Mesenteric fat pad (tissue), 1 donor: ENCODE measurements at places on chromosomes 12 and 14.

DNA sequence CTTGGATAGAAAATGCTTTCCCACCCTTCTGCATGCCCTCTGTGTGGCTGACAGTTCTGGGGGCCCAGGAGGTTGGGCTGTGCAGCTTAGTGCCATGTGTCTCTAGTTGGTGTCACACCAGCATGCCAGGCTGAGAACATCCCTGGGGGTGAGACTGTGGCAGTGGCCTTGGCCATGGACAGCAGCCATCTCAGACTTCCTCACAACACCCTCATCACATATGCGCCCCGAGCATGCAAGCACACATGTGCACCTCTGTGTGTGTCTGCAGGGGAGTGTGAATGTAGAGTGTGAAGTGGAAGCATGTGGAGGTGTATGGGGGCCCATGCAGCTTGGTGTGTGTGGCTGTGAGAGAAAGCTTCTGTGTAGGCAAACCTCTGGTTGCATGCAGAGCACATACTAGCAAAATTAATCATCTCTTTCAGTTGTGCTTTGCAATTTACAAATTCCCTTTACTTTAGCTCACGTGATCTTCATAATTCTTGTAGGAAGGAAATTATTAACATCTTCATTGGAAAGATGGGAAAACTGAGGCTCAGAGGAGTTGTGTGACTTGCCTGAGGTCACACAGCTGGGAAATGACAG is 8.4 kb downstream of the ASIC1 start:
- DNase-seq, result no peak

- DNase-seq, result no peak
Observed at GRCh38 chr12:59193476-59194050, 273.3 kb upstream of the LRIG3 start.

GRCh38 chr12:65367396-65367795 is 88.9 kb downstream of the MSRB3 start:
- DNase-seq, result no peak

- DNase-seq, result peak; percentile 49
Observed at GRCh38 chr14:100736269-100737180, 9.8 kb downstream of the DLK1 start.

GRCh38 chr12:19217446-19217845 is 87.9 kb downstream of the PLEKHA5 start:
- no peak for DNase-seq

- DNase-seq, result no peak
Observed at GRCh38 chr12:21642707-21643389, 14.8 kb downstream of the LDHB start.

GRCh38 chr12:8453021-8453513 is 2.7 kb upstream of the CLEC6A start:
- DNase-seq, result no peak

DNA sequence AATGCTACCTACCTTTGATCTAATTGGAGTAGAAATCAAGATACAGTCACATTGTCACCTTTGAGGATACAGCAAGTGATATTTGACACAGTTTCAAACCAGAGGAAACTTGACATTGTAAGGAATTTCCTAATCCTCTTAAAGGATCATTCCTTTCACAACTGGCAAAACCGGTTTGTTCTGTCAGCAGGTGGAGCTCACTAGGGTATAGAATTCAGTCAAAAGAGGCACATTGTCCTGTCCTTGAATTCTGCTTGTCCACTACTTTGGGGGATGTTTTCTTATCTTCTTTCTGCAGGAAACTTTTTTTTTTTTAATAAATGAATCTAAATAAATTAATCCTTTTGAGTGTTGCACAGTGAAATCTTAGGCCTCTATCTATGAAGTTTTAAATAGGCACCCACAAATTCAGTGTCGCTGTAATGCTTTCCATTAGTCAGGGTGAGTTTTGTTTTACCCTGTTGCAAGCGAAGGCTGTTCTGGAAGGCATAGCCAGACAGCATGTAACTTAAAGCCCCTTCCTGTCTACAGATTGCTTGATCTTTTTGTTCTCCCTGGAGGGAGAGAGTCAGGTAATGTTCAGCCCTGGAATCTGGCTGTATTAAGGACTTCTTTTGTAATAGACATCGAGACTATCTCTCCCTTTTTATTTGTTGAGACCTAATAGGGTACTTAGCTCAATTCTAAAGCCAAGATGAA is 285.0 kb upstream of the RGS6 start:
- DNase-seq, result no peak

- DNase-seq, result no peak
Observed at GRCh38 chr12:105231396-105231795, 4.6 kb downstream of the APPL2 start.

DNA sequence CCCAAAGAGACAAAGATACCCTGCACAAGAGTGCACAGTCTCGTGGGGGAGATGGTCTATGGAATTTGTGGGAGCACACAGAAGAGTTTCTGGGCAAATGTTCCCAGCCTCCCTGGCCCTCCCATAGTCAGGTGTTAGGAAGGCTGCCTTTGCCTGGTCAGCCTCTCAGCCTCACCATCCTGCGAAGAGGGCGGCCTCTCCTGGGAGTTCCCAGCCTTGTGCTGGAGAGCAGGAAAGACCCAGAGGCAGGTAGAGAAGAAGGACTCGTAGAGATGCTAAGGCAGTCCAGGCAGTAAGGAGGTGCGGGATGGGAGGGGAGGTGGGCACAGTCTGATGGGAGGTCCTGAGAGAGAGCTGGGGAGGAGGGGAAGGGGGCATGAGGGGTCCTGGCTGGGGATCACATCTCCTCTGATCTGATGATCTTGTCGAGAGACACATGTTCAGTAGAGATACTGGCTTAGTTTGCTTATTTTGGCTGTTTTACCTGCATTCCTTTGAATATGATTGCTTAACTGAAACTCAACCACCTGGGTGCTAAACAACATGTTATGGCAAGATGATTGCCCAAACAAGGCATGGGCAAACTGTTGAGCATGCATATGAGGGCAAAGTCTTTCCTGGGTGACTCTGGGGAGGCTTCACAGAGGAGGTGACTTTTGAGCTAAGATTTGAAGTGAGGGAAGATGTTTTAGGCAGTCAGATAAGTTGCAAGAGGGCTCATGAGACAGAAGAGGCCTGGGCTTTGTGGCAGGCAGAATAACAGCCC is 10.5 kb downstream of the SERPINA6 start:
- DNase-seq, result no peak

DNA sequence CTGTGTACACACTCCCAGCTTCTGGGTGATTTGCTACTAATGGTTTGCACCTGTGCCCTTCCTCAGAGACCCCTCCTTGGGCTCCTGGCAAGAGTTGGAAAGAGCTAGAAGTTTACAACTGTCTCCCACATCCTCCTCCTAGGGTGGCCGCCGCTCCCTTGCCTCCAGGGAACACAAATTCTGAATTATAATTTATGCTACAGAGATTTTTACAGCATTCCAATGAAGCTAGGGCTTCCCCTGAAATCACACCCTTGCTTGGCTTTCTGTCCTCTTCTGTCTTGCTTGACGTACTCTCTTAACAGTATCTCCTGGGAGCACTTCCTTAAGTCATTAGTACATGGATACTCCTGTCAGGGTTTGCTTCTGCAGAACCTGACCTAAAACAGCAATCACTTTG is 180.2 kb downstream of the KCNA5 start:
- DNase-seq, result no peak

- no peak for DNase-seq
Observed at GRCh38 chr12:1474041-1474573, 120.3 kb downstream of the FBXL14 start.

DNA sequence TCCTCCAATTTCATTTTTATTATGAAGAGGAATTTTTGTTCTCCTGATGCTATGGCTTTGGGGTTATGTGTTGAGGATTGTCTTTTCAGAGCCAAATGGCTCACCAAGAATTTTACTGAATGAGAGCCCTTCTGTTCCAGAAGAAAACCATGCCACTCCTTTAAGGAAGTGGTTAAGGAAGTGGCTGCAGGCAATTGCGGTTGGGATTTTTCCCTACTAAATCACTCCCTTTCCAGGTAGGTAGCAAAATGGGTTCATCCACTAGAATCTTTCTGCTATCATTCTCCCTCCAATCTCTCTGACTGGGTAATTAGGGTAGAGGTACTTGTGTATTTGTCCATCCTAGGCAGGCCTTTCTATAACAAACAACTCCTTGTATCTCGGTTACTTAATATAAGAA is 163.1 kb downstream of the TTC8 start:
- DNase-seq, result no peak

- DNase-seq, result no peak
Observed at GRCh38 chr12:57047981-57048380, 1.9 kb downstream of the MYO1A start.

- no peak for DNase-seq
Observed at GRCh38 chr14:25411781-25412757, 362.1 kb upstream of the STXBP6 start.

DNA sequence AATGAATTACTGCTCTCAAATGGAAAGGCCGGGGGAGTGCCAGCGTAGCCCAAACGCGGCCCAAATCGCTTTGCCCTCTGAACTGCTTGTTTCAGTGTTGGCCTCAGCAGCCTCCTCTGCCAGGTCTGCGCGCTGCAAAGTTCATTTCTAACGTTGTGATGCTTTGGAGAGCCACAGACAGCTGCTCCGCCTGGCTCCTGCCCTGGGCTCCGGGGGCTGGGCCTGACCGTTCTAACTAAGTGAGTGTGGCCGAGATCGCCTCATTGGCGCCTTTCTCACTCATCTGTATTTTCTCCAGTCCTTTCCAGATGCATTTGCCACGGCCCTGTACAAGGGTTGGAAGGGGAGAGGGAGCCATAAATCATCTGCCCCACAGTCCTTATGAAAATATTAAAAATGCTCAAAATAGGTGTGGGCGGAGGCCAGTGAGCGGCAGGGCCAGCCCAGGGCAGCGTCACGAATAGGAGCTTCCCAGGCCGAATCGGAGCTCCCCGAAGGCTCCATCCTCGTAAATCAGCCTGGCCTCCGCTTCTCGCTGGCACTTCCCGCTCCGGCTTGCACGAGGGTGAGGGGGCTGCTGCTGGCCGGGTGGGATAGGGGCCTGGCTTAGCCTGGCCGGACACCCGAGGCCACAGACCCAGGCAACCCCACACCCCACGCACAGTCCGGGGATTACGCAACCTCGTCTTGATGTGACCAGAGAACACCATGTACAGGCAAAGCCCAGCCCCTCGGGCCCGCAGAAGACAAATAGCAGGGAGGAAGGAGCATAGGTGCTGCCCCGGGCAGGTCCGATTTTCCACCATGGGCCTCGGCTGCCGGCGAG is 196.6 kb upstream of the DIO3 start:
- peak; percentile 92 for DNase-seq

- DNase-seq, result no peak
Observed at GRCh38 chr14:54374117-54374884, 22.5 kb upstream of the CDKN3 start.

- DNase-seq, result no peak
Observed at GRCh38 chr12:80864046-80864735, 73.5 kb downstream of the LIN7A start.
